Fibroblast of villous mesenchyme (primary cell): ENCODE measurements at places on chromosomes 6 and 20. TPM values are rescaled to one million over a fixed set of nuclear protein-coding genes. Genes with fewer than 3 reads are reported as not detected.

GRCh38 chr20:1415667-1416468 lies 23.0 kb upstream of the FKBP1A start:
- peak; percentile 95 for DNase-seq

DNA sequence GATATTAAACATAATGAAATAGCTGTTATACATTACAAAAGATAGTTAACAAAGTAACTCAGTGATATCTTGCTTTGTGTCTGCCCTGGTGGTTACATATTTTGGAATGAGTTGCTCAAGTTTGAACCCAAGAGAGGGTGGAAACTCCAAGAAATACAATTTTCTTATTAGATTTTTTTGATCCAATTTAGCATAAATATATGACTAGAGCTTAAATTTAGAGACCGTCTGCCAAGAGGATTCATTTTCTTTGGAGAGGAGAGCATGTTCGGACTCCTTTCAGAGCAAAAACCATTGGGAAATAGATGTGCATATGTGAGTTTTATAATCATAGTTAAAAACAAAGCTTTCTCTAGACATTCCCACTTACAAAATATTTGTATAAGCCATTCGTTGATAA lies 353.4 kb downstream of the EPM2A start:
- DNase-seq: no peak

DNA sequence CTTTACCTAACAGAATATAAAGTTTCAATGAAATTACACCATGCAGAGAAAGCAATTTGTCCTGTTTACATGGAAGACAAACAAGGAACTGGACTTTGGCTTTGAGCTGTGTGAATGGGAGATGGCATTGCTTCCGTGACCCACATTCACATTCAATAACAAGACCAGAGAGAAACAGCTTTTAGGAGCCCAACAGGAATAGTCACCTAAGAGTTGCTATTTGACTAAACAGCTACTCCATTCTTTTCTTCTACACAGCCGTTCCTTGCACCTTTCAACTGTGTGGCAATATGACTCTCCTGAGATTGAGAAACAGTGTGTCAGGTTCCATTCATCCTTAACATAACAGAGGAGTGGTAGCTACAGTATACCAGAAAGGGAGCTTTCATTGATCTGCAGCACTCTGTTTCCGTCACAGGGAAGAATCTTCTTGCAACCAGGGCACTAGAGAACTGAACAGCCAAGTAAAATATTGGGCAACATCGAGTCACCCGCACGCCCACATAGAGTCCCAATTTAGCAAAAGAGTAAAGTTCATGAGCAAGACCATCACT lies 355.1 kb downstream of the HAO1 start:
- no peak for DNase-seq

DNA sequence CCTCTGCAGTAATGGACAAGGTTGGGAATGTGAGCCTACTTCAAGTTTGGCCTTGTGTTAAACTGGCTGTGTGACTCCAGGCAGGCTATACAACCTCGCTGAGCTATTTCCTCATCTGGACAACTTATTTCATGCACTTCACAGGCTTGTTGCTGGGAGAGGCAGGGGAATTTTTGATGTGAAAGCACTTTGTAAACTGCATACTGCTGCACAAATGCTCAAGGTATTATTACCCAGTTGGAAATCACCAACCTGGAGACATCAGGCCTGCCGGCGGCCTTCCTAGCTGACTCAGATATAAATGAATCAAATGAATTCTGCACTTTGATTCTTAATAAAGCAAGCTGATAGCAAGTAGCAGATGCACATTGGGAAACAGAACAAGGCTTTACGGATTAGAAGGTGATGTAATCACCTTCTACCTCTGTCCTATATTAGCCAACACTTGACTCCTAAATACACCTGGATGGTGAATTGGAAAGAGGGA lies 10.1 kb downstream of the JARID2 start:
- no peak for DNase-seq

DNA sequence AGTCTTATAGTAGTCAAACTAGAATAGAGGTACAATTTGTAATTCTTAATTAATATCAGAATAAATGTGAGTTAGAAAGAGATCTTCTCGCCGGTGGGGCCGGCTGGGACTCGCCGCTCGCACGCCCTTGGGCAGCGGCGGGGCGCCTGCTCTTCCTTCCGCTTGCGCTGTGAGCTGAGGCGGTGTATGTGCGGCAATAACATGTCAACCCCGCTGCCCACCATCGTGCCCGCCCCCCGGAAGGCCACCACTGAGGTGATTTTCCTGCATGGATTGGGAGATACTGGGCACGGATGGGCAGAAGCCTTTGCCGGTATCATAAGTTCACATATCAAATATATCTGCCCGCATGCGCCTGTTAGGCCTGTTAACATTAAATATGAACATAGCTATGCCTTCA lies 123.7 kb upstream of the OGFRL1 start:
- no peak for DNase-seq

GRCh38 chr20:44314870-44315269 lies 3.9 kb upstream of the FITM2 start:
- DNase-seq: no peak

GRCh38 chr6:3795836-3796718 lies 44.6 kb upstream of the PXDC1 start:
- DNase-seq: no peak

GRCh38 chr6:2625581-2625980 lies 125.1 kb downstream of the MYLK4 start:
- peak; percentile 23 for DNase-seq

DNA sequence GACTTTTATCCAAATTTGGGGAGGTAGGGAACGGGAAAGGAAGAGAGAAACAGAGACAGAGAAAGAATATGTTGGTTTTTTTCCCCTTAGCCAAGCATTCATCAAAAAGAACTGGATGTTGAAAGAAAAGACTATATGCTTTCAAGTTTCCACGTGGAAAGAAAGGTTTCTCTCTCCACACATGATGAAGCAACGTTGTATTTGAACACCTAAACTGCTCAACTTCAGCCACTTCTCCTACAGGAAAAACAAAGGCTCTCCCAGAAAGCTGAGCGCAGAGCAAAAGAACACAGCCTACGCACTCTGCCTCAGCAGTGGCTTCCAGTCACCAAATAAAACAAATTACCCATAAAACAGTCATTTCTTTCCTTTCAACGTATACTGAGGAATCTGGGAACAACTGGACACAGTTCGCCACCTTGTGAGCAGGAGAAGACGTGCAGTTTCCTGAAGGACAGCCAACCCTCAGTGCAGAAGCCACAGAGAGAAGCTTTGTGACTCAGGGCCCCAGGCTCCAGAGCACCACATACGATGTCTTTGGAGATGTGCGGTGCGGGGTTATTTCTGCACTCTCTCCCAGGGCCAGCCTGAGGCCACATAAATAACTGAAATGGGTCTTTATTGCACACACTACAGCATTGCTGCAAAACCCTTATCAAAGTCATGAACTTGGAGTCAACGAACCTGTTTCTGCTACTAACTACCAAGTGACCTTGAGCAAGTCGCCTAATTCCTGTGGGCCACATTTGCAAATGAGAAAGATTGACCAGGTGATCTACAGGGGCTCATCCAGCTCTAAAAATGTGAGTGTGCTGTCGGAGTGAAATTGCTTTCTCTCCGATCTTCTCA lies 10.1 kb downstream of the IL17F start:
- DNase-seq: peak; percentile 72

DNA sequence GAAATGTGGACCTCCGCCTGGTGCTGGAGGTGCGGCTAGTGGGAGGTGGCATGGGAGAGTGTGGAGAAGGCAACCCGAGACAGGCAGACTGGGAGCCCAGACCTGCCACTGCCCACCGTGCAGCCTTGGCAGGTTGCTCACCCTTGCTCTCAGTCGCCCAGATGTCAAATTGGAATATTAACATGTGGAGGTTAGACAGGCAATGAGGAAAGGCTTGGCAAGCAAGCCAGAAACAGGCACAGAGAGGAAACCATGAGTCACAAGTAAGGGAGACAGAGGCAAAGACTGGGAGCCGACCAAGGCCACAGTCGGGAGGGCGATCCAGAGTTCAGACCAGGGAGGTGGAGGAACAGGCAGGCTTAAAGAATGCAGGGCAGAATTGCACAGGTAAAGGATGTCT lies 178.2 kb downstream of the FOXC1 start:
- no peak for DNase-seq

GRCh38 chr6:76000629-76001028 lies 71.8 kb downstream of the IMPG1 start:
- no peak for DNase-seq

GRCh38 chr6:161545741-161546140 lies 271.9 kb upstream of the AGPAT4 start:
- no peak for DNase-seq

- DNase-seq: no peak
Observed at GRCh38 chr6:9933677-9934076, 481.2 kb downstream of the TFAP2A start.

DNA sequence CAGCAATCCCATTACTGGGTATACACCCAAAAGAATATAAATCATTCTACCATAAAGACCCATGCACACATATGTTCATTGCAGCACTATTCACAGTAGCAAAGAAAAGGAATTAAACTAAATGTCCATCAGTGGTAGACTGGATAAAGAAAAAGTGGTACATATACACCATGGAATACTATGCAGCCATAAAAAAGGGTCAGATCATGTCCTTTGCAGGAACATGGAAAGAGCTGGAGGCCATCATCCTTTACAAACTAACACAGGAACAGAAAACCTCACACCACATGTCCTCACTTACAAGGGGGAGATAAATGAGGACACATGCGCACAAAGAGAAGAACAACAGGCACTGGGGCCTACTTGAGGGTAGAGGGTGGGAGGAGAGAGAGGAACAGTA lies 60.9 kb downstream of the DCDC2 start:
- DNase-seq: no peak

GRCh38 chr6:119339941-119340456 lies 9.6 kb downstream of the MAN1A1 start:
- peak; percentile 17 for DNase-seq

- DNase-seq: peak; percentile 73
Observed at GRCh38 chr20:38134427-38135270, 30.4 kb downstream of the TGM2 start.

DNA sequence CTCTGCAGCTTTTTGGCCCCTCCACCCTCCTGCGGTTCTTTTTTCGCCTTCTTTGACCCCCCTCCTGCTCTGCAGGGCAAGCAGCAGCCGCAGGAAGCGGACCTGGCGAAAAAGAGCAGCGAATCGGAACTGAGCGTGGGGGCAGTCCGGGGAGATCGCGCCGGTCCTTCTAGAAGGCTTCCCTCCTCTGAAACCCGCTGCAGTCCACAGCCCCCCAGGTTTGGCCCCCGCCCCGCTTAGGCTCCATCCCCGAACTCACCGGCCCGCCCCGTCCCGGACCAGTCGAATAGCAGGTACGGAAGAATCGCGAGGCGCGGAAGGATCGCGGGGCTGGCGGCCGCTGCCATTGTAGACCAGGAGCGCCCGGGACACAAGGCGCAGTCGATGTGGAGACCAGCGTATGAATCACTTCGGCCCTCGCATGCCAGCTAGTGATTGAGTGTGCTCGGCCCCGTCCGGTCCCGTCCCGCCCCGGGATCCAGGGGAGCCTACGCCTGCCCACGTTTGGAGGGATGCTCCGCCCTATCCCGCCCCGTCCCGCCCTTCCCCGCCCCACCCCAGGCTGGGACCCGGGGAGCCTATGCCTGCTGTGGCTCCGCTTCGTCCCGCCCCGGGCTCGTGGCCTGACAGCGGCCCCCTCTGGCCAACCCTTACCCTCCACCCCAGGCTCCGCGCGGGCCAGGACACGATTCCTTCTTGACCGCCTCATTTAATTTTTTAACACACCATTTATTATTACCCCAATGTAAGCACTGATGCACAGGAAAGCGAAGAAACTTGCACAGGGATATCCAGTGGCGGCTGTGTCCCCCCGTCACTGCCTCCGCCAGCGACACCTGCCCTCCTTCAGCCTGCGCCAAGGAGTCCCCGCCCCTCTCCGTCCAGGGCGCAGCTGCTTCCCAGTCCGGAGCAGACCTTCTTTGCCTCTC lies at the start of gene ULBP3:
ULBP3 (minus strand) TSS at position 402 of the 929 bp plus-strand sequence; CDS start at position 347, 55 bp downstream.
- peak; percentile 90 for DNase-seq

GRCh38 chr6:21138336-21139069 lies 455.0 kb upstream of the SOX4 start:
- DNase-seq: peak; percentile 58

- peak; percentile 90 for DNase-seq
Observed at GRCh38 chr20:46400253-46400652, 6.2 kb downstream of the ELMO2 start.

- no peak for DNase-seq
Observed at GRCh38 chr20:24206995-24207394, 218.4 kb upstream of the GGTLC1 start.

GRCh38 chr6:47007657-47008396 lies 34.3 kb downstream of the ADGRF1 start:
- no peak for DNase-seq

GRCh38 chr6:42989923-42990322 lies 5.6 kb downstream of the PPP2R5D start:
- DNase-seq: no peak

GRCh38 chr6:43683708-43684455 lies 3.7 kb downstream of the MRPS18A start:
- DNase-seq: no peak

- DNase-seq: no peak
Observed at GRCh38 chr6:138824482-138825144, 28.7 kb downstream of the ECT2L start.

GRCh38 chr20:8645326-8645725 lies 423.6 kb upstream of the PLCB4 start:
- DNase-seq: peak; percentile 21

DNA sequence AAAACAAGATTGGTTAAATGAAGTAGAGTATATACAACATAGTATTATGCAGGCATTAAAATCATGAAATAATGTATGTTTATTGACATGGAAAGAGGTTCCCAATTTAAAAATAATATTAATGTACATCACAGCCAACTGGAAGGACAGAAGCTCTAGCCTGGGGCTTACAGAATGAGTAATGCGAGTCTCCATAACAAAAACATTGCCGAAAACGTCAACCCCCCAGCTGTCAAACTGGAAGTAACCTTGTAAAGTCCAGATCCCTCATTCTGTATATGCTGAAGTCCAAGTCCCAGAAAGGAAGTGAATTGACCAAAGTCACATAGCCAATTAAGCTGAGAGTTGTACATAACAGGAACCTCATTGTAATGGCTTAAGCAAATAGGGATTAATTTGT lies 128.7 kb upstream of the ECI2 start:
- no peak for DNase-seq

- DNase-seq: no peak
Observed at GRCh38 chr20:38603286-38603685, 1.7 kb downstream of the ARHGAP40 start.

- no peak for DNase-seq
Observed at GRCh38 chr6:79684876-79685275, 53.7 kb downstream of the SH3BGRL2 start.

- DNase-seq: no peak
Observed at GRCh38 chr6:40634429-40634828, 47.3 kb upstream of the LRFN2 start.

The RIPPLY2 gene
- total RNA-seq: not detected in 2 replicates

The PHACTR3 gene
- not detected in 2 replicates for total RNA-seq

The TGM3 gene
- not detected in 2 replicates for total RNA-seq

The DEFB128 gene
- not detected in 2 replicates for total RNA-seq

The CLPSL2 gene
- not detected in 2 replicates for total RNA-seq

The RBM24 gene
- total RNA-seq: 9.0 and 32.4 TPM in 2 replicates

The C6orf52 gene
- 0.32 TPM in 1 of 2 replicates, not detected in the other for total RNA-seq

The NCOA6 gene
- 6.4 and 8.6 TPM in 2 replicates for total RNA-seq

The PERP gene
- total RNA-seq: 11.0 and 11.2 TPM in 2 replicates

The RFX6 gene
- not detected in 2 replicates for total RNA-seq
